Suppressor macrophage treated with lipopolysaccharide for 4 hours (primary cell): ENCODE measurements at places on chromosomes 6 and 20.

- peak; percentile 93 for DNase-seq
Measured at GRCh38 chr6:162099685-162100084, 627.9 kb downstream of the PRKN start.

DNA sequence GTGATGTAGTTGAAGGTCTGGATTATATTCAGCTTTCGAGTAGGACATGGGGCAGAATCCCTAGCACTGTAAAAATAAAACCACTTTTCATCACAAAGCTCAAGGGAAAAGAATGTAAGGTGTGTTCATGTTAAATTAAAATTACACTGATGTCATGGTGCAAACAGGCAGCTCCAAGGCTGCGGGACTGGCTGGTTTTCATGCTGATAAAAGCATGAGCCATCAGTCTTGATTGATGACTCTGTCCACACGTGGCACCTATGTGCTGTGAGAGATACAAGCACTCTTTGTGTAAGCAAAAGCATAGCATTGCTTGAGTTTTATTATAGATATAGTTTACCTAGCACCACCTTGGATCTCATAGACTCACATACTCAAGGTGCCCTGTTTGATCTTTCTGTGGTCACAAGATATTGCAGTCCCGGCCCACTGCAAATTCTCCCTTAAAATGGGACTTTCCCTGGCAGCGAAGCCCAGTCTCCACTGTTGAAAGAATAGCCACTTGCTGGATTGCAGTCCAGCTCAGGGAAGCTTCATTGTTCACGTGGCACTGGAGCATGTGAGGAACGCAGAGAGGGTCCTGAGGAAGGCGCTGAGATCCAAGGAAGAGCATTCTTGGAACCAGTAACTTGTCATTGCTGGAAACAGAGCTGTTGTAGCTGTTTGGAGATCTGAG lies 90.6 kb downstream of the TIAM2 start:
- DNase-seq: no peak

- DNase-seq: no peak
Measured at GRCh38 chr6:36793913-36794712, 45.1 kb downstream of the CPNE5 start.

DNA sequence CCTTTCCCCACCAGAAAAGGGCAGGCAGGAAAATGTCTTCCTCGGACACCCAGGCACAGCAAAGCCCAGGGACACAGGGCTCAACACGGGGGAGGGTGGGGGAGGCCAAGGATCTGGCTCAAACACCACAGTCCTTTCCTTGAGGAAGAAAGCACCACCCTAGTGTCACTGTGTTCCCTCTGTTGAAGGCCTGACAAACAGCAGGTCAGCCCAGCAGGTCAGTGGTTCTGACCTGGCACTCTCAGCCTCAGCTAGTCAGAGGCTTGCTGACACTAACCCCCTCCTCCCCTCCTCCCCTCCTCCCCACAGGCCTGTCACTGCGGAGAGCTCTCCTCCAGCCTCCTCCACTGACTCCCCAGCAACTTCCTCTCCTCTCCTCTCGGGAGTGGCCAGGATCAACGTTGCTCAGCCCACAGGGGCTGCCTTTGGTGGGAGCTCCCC lies 239.6 kb downstream of the LRFN2 start:
- DNase-seq: no peak

- DNase-seq: no peak
Measured at GRCh38 chr6:52535711-52536423, 41.0 kb downstream of the TRAM2 start.

DNA sequence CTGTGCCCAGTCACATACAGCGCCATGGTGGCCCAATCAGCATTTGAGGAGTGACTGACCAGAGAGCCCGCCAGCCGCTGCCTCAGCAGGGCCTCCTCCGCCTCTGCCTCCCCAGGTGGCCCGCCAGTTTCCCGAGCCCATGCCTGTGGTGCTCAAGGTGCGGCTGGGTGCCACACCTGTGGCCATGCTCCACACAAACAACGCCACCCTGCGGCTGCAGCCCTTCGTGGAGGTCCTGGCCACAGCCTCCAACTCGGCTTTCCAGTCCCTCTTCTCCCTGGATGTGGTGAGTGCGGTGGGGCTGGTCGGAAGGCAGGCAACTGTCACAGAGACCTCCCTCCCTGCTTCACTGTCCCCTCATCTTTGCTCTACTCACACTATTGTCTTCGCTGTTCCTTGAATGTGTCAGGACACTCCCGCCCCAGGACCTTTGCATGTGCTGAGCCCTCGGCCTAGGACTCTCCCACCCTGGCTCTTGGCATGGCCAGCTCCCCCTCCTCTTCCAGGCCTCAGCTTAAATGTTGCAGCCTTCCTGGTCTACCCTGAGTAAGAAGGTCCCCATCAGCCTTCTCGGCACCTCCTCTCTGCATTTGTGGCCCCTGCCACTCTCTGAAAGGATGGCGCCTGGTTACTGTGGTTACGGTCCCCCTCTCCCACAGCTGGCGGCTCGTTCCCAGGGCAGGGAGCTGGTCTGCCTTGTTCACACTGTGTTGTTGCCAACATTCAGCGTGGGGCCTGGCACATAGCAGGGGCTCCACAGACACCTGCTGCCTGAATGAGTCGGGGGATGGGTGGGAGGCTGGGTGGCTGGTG lies 11.8 kb upstream of the BPIFB6 start:
- no peak for DNase-seq

DNA sequence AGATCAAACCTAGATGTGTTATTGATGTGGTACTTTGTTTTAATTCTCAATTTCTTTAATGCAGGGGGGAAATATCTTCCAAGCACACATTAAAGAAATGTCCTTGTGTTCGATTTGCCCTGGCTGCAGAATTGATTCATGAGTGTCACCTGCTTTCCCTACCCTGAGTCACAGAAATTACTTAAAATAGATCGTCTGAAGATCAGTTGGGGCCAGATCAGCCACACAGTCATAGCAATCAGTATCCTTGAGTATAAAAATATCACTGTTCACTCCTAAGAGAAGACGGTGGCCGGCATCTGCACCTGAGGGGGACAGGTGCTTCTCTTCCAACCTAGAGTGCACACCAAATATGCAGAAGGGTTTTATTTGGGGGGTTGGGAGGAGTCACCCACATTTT lies 115.2 kb upstream of the RIN2 start:
- no peak for DNase-seq

GRCh38 chr6:16418151-16418550 lies 179.8 kb downstream of the GMPR start:
- no peak for DNase-seq

DNA sequence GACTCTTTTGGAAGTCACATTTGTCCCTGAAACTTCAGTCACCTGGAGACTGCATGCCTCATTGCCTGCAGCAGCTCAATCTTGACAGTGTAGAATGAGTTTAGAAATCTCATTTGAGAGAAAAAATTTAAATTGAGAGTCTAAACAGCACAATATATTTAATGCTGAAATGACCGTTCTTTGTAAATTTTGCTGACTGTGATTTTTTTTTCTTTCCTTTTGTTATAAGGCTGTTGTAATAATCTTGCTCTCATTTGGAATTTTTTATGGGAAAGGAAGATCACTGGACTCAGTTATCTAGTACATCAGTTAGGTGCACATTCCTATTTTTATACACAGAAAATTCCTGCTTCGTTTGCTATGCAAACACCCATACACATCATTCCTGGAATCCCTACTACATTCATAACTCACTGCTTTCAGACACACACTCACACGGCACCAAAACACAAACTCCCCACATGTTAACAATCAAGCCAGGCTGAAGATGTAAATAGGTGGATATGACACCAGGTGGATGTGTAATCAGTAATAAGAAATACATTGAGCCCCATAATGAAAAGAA lies 43.8 kb downstream of the PTCHD4 start:
- DNase-seq: no peak

DNA sequence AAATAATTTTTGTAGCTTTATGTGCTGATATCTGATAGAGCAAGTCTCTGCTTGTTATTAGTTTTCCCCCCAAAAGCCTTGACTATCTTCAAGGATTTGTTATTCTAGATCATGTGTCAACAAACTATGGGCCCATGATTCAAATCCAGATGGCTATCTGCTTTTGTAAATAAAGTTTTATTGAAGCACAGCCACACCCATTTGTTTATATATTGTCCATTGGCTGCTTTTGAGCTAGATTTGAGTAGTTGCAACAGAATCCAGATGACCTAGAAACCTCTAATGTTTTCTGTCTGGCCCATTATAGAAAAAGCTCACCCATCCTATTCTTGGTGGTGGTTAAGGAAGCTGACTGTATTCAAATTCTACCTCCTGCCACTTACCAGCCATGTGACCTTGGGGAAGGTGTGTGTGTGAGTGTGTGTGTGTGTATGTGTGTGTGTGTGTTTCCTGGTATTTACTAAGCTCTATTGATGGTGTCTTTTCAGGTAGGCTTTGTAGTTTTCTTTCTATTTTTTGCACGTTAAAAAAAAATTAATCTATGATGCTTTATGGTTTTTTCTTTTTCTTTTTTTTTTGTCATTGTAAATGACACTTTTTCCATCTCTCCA lies 1.3 kb upstream of the GTSF1L start:
- no peak for DNase-seq

- DNase-seq: no peak
Measured at GRCh38 chr6:76330031-76330430, 257.6 kb upstream of the IMPG1 start.

GRCh38 chr6:89580997-89581666 lies 57.4 kb downstream of the LYRM2 start:
- no peak for DNase-seq

DNA sequence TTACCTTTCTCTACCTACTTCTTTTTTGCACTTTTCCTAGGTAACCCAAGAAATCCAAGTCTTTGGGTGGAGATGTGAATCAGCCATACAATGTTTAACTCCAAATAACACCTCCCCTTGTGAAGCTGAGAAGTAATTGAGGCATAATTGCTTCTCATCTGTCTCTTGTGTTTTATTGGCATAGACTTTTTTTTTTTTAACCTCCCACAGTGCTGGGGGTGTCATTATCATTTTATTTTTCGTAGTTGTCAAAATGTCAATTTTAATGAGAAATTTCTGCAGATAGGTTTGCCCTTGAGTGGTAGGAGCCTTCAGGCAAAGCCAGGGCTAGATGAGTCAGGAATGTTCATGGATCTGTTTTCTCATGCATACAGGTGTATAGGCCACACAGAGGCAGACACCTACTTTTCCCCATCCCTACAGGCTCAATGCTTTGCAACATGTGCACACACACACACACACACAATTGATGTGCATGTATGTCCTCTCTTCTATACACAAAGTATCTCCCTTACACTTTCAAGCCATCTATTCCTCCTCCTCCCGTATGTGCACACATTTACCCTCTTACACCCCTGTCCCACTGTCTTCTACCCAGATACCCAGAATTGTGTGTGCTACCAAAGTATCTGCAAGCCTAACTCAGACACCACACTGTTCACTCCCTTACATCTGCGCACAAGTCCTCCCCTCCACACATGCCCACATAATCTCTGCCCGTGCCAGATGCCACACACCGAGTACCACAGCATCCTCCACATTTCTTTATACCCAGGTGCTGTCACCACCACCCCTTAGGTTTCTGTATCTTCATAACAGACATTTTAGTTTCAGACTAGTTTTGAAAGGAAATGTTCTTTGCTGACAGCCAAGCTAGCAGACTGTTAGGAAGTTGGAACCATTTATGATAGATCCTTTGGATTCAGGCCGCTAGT lies 22.0 kb downstream of the RALY start:
- no peak for DNase-seq

- no peak for DNase-seq
Measured at GRCh38 chr6:109445382-109445781, 4.9 kb downstream of the SMPD2 start.

- peak; percentile 83 for DNase-seq
Measured at GRCh38 chr6:149318581-149319286, 1.2 kb downstream of the TAB2 start.

DNA sequence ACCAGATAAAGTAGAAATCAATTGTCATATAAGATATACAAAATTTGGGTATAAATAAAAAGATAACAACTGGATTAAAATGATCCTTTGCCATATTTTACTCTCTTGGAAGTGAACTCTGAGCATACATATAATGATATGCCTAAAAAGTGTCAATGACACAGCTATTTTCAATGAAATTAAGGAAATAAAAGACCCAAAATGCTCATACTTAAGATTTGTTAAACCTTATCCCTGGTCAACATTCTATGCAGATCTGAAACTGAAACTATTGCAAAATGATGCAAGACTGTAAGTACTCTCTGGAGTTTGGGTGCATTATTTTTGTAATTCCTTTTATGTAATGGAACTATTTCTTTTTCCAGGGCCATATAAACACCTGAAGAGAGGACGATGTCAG lies 119.0 kb upstream of the SGK1 start:
- peak; percentile 87 for DNase-seq

DNA sequence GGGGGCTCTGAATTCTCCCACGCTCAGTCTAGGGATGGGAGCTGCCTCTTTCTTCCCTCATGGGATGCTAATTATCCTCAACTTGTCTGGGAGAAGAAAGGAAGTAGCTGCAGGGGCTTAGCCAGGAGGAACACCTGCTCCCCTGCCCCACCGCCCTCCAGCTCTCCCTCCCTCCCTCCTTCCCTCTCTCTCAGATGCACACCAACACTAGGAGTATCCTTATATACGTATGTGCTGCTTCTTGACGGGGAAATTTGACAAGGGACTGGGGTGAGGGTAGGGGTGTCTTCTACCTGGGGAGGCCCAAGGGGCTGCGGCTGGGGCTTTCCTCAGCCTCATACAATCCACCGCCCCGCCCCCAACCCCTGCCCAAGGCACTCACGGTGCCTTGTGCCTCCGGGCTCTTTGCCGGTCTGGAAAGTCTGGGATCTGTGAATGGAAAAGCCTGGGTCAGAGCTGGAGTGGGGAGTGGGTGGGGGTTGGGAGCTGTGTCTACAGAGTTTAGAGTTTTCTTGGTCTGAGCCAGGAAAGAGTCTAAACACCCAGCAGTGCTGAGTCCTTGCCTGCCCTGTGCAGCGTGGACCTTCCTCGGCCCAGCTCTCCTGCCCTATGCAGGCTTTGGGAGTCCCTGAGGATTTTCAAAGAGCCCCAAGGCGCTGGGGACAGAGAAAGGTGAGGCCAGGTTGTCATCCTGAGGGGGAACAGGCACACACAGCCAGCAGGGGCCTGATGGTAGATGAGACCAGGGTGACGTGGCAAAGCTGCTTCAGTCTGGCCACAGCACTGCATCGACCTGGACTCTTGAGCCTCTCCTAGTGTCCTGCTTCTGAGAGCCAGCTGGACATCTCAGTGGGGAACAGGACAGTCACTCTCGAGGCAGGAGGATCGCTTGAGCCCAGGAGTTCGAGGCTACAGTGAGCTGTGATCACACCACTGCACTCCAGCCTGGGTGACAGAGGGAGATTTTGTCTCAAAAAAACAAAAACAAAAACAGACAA lies 29.3 kb upstream of the EMILIN3 start:
- DNase-seq: no peak

- DNase-seq: no peak
Measured at GRCh38 chr6:116326181-116326671, 44.5 kb upstream of the DSE start.

- DNase-seq: no peak
Measured at GRCh38 chr6:83708970-83709747, at the start of gene SNAP91. Gene SNAP91, minus strand, starts transcription at chr6:83709101. Its CDS starts 1,174 bp downstream, at chr6:83707927.

- DNase-seq: no peak
Measured at GRCh38 chr6:114816678-114817077, 473.9 kb upstream of the HS3ST5 start.

- no peak for DNase-seq
Measured at GRCh38 chr6:70889270-70889669, 67.6 kb downstream of the B3GAT2 start.

- DNase-seq: no peak
Measured at GRCh38 chr20:14288341-14289330, 48.8 kb downstream of the FLRT3 start.

- no peak for DNase-seq
Measured at GRCh38 chr20:3925899-3926638, 36.9 kb downstream of the PANK2 start.

- DNase-seq: no peak
Measured at GRCh38 chr6:47524136-47524845, 46.7 kb downstream of the CD2AP start.
